ENCODE measurements at places on chromosomes 5 and 9. TPM values are rescaled to one million over a fixed set of nuclear protein-coding genes. Genes with fewer than 3 reads are reported as not detected.
A peak's percentile ranks its signal among the peaks of the same experiment; 100 is the strongest.

DNA sequence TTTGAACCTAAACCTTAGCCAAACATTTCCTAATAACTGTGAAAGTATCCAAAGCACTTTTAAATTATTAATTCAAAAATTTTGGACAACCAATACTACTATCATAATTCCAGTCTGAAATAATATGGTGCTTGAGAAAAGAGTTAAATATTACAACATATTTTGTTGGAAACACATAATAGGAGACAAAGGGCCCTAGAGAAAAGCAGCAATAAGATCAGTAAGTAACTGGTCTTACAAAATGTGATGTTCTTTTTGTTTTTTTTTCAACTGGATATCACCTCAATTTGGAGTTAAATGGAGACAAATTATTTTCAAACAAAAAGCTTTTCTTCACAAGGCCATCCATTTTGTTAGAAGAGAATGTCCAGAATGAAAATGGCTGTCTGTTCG, 21.1 kb downstream of the SRFBP1 start:
- no peak overlapping the region for H3K27ac ChIP-seq
- H3K4me3 ChIP-seq = no peak overlapping the region
- H3K4me1 ChIP-seq = no peaks in the 10 kb centered on the region
- no peaks in the 10 kb centered on the region for H3K36me3 ChIP-seq

DNA sequence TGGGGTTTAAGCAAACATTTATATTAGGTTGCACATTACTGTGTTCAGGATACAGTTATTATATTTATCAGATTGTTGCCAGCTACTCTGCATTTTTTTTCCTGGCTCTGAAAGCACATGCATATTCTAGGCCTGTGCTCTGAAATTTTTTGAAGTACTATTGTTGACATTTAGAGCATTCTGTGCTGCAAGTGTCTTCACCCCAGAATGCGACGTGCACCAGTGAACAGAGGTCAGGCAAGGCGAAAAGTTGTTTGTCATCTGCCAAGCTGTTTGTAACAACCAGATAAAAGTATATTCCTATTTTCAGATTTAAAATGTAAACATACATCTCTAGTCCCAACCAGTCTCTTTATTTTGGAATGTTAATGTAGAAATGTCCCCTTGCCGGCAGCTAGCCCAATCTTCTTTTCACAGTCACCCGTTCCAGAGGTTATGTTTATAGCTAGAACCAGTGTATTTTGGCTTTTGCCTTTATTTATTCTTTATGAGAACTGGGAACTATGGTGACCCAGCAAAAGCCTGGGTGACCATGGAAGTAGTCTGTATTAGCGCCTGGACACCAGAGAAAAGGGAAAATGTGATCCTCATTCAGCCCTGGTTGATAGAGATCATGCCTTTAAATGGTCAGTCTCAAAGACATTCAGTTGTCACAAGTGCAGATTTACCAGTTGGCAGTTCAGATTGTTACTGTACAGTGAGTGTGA, 84.6 kb downstream of the NDUFAF2 start:
- no peaks in the 10 kb centered on the region for H3K27me3 ChIP-seq
- H3K36me3 ChIP-seq = no peaks in the 10 kb centered on the region
- no peak for DNase-seq
- peaks cover 5% of the 10 kb centered on the region for H3K4me1 ChIP-seq
- peak overlapping the region; percentile 26 for H3K27ac ChIP-seq

DNA sequence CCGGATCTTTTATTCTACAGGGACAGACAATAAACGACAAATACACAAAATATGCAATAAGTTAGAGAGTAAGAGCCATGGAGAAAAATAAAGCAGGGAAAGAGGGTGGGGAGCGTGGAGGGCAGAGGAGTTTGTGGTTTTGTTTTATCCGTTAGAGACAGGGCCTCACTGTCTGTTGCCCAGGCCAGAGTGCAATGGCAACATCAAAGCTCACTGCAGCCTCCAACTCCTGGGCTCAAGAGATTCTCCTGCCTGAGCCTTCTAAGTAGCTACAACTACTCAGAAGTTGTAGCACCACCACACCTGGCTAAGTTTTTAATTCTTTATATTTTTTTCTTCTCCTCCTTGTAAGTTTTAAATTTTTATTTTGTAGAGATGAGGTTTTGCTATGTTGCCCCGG, 54.5 kb upstream of the CTNNA1 start:
- peaks cover 7% of the 10 kb centered on the region for H3K27me3 ChIP-seq
- H3K36me3 ChIP-seq = no peaks in the 10 kb centered on the region
- no peaks in the 10 kb centered on the region for H3K4me1 ChIP-seq
- no peak overlapping the region for H3K4me3 ChIP-seq
- no peak for DNase-seq

DNA sequence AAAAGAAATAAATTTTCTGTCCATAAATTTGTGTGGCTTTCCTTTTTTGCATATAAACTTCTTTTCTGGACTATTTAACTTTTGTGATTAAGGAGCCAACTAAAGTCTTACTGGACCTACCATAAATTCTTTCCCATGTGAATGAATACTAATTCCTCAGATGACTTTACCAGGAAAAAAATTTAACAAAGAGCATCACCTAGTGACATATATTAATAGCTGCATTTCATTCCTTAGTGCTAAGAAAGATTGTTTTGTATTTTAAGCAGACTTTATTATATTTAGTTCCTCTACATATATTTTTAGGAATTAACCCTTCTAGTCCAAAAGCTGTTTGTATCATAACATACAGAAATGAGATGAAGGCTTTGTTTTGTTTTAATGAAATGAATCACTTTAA, 64.4 kb downstream of the C9orf85 start:
- H3K36me3 ChIP-seq = no peaks in the 10 kb centered on the region
- no peak for DNase-seq
- H3K4me3 ChIP-seq = no peak overlapping the region
- H3K27ac ChIP-seq = no peak overlapping the region
- H3K27me3 ChIP-seq = no peaks in the 10 kb centered on the region
- no peaks in the 10 kb centered on the region for H3K4me1 ChIP-seq

DNA sequence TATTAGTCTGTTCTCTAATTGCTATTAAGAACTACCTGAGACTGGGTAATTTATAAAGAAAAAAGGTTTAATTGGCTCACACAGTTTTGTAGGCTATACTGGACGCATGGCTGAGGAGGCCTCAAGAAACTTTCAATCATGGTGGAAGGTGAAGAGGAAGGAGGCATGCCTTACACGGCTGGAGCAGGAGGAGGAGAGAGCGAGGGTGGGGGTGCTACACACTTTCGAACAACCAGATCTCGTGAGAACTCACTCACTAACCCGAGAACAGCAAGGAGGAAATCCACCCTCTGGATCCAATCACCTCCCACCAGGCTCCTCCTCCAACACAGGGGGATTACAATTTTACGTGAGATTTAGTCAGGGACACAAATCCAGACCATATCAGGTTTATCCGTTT, 90.0 kb downstream of the RMI1 start:
- no peaks in the 10 kb centered on the region for H3K4me1 ChIP-seq
- no peak overlapping the region for H3K4me3 ChIP-seq
- no peaks in the 10 kb centered on the region for H3K36me3 ChIP-seq
- DNase-seq = no peak
- no peaks in the 10 kb centered on the region for H3K27me3 ChIP-seq

- H3K4me3 ChIP-seq = no peak overlapping the region
- no peaks in the 10 kb centered on the region for H3K36me3 ChIP-seq
- no peak for DNase-seq
- no peaks in the 10 kb centered on the region for H3K27me3 ChIP-seq
Measured at GRCh38 chr9:105357937-105358336, 89.9 kb upstream of the FSD1L start.

DNA sequence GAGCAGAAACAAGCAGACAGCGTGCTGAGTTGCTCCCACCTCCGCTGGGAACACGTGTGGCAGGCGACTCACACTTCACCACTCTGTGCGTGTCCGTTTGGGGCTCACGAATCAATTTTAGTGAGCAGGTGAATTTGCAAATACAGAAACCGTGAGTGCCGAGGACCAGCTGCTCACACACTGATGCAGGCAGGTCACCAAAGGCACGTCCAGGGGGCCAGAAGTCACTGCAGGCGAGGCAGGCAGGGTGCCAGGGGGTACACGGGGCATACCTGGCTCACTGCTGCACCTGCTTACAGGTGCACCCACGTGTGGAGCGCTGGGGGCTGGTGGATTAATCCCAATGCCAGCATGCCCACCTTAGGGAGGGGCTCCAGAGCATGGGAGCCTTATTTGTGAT, 68.8 kb downstream of the ZNF354C start:
- no peak overlapping the region for H3K4me3 ChIP-seq
- H3K4me1 ChIP-seq = no peaks in the 10 kb centered on the region
- H3K27ac ChIP-seq = no peak overlapping the region
- no peak for DNase-seq

DNA sequence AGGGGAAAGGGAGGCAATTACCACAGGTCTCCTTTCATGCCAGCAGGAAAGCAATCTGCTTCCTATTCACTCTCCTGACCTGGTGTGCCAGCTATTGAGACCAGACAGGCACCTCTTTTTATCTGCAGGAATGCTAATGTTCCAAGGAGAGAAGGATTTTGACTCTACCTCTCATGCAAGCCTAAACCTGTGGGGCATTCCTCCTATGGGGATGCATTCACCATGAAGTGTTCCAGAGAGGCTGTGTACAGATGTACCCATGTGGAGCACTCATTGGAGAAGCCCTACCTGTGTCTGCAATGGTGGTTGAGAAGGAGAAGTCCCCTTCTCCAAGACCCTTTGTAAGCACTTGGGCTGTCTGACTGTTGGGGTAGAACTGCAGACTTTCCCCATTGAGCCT, 45.4 kb upstream of the EDIL3 start:
- DNase-seq = no peak
- no peak overlapping the region for H3K4me3 ChIP-seq
- no peaks in the 10 kb centered on the region for H3K4me1 ChIP-seq
- H3K27ac ChIP-seq = no peak overlapping the region

LECT2 gene
- total RNA-seq = not detected

- H3K27me3 ChIP-seq = no peaks in the 10 kb centered on the region
- peak within 1 kb of the TSS; percentile 99 for H3K27ac ChIP-seq
- DNase-seq = peak; percentile 27
- H3K36me3 ChIP-seq = no peaks in the 10 kb centered on the region
- H3K4me3 ChIP-seq = peak within 1 kb of the TSS; percentile 89
Measured at GRCh38 chr9:132670457-132671391, at the start of gene GTF3C4. Gene GTF3C4, plus strand, starts transcription at chr9:132670464. Its CDS starts 135 bp downstream, at chr9:132670599.

DNA sequence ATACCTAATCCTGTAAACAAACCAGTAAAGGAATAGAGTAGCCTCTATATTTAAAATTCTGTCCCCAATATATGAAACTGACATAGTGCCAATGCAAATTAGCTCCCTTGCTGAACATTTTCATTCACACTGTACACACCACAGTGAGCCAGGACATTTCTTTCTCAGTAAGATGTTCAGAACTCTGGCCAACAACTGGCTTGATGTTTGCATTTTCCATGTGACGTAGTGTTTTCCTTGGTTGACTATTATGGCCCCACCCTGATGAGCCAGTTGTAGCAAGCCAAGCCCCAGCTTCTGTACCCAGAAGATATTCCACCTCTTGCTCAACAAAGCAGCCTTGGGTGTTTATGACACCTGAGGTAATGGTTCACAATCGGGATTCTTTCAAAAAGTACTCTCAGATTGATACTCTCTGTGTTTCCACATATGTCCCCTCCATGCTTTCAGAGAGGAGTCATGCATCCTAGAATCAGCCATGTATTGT, 17.7 kb upstream of the ANXA1 start:
- no peaks in the 10 kb centered on the region for H3K36me3 ChIP-seq
- H3K27ac ChIP-seq = no peak overlapping the region
- H3K4me1 ChIP-seq = peaks cover 3% of the 10 kb centered on the region
- no peak overlapping the region for H3K4me3 ChIP-seq
- no peaks in the 10 kb centered on the region for H3K27me3 ChIP-seq

DNA sequence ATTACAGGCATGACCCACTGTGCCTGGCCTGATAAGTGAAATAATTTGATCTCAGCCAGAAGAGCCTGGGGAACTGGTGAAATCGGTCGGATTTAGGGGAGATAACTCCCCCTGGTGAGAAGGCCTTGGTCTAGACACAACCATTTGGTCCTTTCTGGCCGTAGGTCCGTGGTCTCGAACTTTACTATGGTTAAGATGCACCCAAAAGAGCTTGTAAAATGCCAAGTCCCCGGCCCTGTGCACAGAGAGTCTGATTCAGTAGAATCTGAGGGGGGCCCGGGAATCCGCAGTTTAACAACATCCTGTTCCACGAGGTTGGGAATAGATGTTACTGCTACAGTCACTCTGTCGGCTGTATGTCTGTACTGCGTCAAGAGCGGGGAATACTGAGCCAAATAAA, 140.7 kb downstream of the C9orf50 start:
- H3K36me3 ChIP-seq = no peaks in the 10 kb centered on the region
- H3K27me3 ChIP-seq = no peaks in the 10 kb centered on the region
- no peak overlapping the region for H3K4me3 ChIP-seq
- DNase-seq = peak; percentile 59

IFNA13 gene
- total RNA-seq = not detected

DNA sequence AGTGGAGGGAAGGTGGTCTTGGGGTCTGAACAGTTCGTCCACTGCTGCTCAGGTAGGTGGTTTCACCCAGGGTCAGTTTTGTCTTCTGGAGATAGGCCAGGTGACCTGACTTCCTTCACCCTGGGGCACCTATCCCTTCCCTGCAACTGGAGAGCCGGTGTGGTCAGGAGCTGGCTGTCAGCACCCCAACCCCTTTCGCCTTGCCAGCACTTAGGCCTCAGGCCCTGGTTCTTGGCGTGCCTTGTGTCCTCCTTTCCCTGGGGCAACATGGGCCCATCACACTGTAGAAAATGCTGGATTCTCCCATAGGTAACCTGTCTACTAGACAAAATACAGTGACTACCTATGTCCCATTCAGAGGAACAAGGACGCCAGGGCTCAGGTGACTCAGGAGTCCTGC, 13.1 kb downstream of the PROP1 start:
- H3K27me3 ChIP-seq = peaks cover 27% of the 10 kb centered on the region
- DNase-seq = no peak

- DNase-seq = no peak
- H3K27ac ChIP-seq = no peak overlapping the region
- H3K4me1 ChIP-seq = no peaks in the 10 kb centered on the region
Measured at GRCh38 chr9:124906966-124907365, 33.9 kb downstream of the GOLGA1 start.

ADAMTS2 gene
- 27.0 TPM for total RNA-seq

RNF14 gene
- total RNA-seq = 49.1 TPM

- no peak overlapping the region for H3K27ac ChIP-seq
- H3K27me3 ChIP-seq = no peaks in the 10 kb centered on the region
- DNase-seq = no peak
Measured at GRCh38 chr5:66769030-66769733, 173.0 kb downstream of the MAST4 start.

IL4 gene
- total RNA-seq = not detected

- H3K4me1 ChIP-seq = no peaks in the 10 kb centered on the region
- peak; percentile 15 for DNase-seq
- no peak overlapping the region for H3K27ac ChIP-seq
- H3K36me3 ChIP-seq = no peaks in the 10 kb centered on the region
Measured at GRCh38 chr5:83964271-83964670, 243.6 kb upstream of the HAPLN1 start.

DNA sequence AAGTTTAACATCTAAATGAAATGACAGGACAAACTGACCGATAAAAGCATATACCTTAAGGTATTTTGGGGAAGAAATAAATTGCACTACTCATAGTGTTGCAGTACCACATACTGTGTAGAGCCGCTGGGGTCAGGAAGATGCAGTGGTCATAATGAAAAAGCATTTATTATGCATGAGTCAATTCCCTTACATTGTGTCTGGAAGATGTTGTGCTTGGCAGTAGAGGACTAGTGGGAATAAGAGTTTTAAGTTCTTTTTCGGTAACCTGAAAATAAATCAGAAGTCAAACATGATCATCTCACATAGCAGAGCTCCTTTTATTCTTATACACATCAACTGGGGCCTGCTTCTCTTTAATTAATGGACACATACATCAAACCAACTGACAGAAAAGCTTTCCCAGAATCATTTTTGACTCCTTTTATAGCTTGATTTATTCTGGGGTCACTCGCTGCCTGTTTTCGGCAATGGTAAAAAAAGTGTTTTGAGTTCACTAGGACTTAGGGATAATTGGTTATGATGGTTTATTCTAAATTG, 262.5 kb upstream of the CHD1 start:
- no peak overlapping the region for H3K27ac ChIP-seq
- DNase-seq = peak; percentile 73
- no peak overlapping the region for H3K4me3 ChIP-seq
- H3K36me3 ChIP-seq = no peaks in the 10 kb centered on the region

Data from fibroblast of lung (primary cell).